Fibroblast of skin of left biceps (primary cell): ENCODE measurements at places on chromosomes 12 and 14.

GRCh38 chr12:42963988-42964387 lies 374.4 kb upstream of the PRICKLE1 start:
- no peak for DNase-seq

- DNase-seq, result no peak
These were observed 114.7 kb upstream of the MYL2 start for GRCh38 chr12:111034886-111035577.

DNA sequence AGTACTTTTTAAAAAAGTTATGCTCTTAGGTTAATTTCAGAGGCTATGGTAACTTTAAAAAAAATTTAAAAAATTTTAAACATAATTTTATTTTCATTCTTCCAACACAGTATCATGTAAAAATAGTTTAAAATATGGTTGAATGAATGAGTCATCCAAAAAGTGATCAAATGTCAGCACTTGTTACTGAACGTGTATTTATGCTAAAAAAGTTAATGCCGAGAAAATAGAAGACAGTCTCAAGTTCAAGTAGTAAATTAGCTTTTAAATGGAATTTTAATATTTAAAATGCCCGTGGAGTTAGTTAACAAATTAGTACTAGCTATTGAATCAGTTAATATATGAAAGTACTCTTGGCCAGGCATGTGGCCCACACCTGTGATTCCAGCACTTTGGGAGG lies 4.8 kb downstream of the AEBP2 start:
- DNase-seq, result no peak

- DNase-seq, result no peak
These were observed 18.2 kb upstream of the CACNA2D4 start for GRCh38 chr12:1936406-1937320.

GRCh38 chr14:60861545-60862140 lies 119.2 kb downstream of the TRMT5 start:
- DNase-seq, result no peak
